WTC11 (cell line): ENCODE measurements at places on chromosomes 7 and 10.

DNA sequence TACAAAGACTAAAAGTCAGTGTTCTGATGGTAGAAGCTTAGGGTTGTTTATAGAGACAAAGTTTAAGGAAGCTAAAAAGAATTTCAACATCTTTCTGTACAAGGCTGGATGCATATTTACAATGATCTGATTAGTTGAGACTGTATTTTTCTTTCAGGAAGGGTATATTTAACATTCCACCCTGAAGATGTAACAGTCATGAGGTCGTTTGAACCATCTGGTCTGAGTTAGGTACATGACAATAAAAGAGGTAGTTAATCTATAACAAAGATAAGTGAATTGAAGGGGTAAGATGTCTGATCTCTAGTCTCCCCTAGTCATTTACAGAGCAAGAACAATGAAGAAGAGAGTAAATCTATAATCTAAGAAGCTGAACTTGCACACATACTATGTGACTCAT lies 821.2 kb downstream of the CNTNAP2 start:
- no peak overlapping the region for H3K4me3 ChIP-seq
- H3K27ac ChIP-seq = no peak overlapping the region
- no peak for DNase-seq

DNA sequence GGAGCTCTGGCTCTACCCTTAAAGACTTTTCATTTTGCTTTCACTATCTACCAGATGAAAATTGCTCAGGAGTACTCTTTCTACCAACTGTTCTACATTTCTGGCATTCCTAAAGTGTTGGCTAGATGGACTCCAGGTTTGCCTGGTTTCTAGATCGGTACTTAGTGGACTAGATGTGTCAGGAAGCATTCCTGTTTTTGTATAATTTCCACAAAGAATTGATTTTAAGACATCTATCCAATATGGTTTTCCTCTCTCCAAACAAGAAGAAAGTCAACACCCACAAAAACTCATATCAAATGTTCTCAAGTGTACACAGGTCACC lies 157.7 kb downstream of the CHRM2 start:
- H3K36me3 ChIP-seq = no peaks in the 10 kb centered on the region
- H3K27me3 ChIP-seq = no peaks in the 10 kb centered on the region
- no peak overlapping the region for H3K4me3 ChIP-seq
- DNase-seq = no peak

DNA sequence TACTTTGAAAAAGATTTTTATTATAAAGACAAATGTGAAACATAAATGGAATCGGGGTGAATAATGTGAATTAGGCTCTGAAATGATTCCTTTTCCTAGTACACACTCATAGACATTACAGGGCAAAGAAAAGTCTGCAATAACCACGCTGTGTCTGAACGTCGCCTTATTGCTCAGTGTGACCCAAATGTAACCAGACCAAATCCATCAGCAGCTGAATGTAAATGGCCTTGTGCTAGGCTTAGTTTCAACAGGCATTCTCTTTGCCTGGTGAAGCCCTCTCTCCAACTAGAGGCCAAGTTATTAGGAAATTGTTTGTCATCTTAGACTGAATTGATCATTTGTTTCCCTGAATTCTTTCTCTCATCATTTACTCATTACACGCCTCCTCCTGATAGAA lies 225.5 kb downstream of the CHCHD3 start:
- H3K4me1 ChIP-seq = peaks cover 22% of the 10 kb centered on the region
- H3K4me3 ChIP-seq = no peak overlapping the region
- DNase-seq = no peak
- 0 out of 2 replicates have a peak overlapping the region, but pooled peaks have one; percentile 41 for H3K27ac ChIP-seq
- H3K36me3 ChIP-seq = no peaks in the 10 kb centered on the region

GRCh38 chr10:10600004-10600403 lies 417.7 kb upstream of the CELF2 start:
- H3K27me3 ChIP-seq = no peaks in the 10 kb centered on the region; the same call in 1 of the 2 replicates
- no peak overlapping the region for H3K27ac ChIP-seq
- H3K4me1 ChIP-seq = no peaks in the 10 kb centered on the region
- no peaks in the 10 kb centered on the region for H3K36me3 ChIP-seq
- no peak for DNase-seq

GRCh38 chr7:36100634-36101033 lies 52.4 kb upstream of the EEPD1 start:
- no peaks in the 10 kb centered on the region; the same call in 1 of the 2 replicates for H3K27me3 ChIP-seq
- DNase-seq = no peak
- H3K36me3 ChIP-seq = no peaks in the 10 kb centered on the region
- H3K4me1 ChIP-seq = no peaks in the 10 kb centered on the region
- no peak overlapping the region for H3K27ac ChIP-seq

- H3K27ac ChIP-seq = no peak overlapping the region; the same call in 1 of the 2 replicates
- peak; percentile 68 for DNase-seq
- H3K27me3 ChIP-seq = peaks cover 28% of the 10 kb centered on the region
- H3K4me3 ChIP-seq = peak overlapping the region; percentile 74
- peaks cover 17% of the 10 kb centered on the region for H3K4me1 ChIP-seq
Observed at GRCh38 chr10:28722065-28722803, 44.9 kb downstream of the BAMBI start.

GRCh38 chr10:119893074-119893473 lies 544 bp downstream of the SEC23IP start:
- DNase-seq = no peak
- H3K27me3 ChIP-seq = peaks cover 5% of the 10 kb centered on the region; the same call in 1 of the 2 replicates
- H3K27ac ChIP-seq = peak overlapping the region; percentile 96; the same call in 1 of the 2 replicates

GRCh38 chr7:36005293-36005692 lies 147.8 kb upstream of the EEPD1 start:
- no peaks in the 10 kb centered on the region; the same call in 1 of the 2 replicates for H3K27me3 ChIP-seq
- H3K4me3 ChIP-seq = no peak overlapping the region
- H3K4me1 ChIP-seq = no peaks in the 10 kb centered on the region

GRCh38 chr7:157271991-157272324 lies 64.8 kb upstream of the DNAJB6 start:
- peaks cover 26% of the 10 kb centered on the region for H3K36me3 ChIP-seq
- peak overlapping the region; percentile 75 for H3K27ac ChIP-seq
- H3K27me3 ChIP-seq = no peaks in the 10 kb centered on the region
- DNase-seq = no peak

DNA sequence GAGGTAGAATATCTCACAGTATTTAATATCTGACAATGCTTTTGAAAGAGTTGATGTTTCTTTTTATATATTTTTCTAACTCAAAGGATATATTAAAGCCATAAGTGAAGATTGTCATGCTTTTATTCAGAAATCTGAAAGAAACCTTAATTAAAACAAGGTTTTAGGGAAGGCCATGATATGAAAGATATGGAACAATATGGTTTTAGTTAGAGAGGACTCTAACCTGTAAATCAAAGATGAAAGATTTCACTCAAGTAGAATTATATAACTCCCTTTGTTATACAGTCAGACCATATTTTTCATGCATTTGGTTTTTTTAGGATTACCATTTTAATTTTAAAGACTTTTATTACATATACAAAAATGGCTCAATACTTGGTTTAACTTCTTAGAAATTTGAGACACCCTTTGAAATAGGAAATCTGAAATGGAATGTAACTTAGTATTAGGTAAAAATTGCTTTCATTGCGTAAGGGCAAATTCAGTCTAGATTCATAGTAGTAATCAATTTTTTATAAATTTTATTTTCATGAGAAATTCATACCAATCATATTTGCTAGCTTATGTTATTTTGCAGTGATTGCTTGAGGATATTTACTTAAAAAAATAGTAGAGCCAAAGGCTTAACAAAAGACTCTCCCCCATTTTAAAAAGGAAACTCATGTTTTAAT lies 119.8 kb downstream of the TWIST1 start:
- no peak for DNase-seq
- no peaks in the 10 kb centered on the region for H3K27me3 ChIP-seq
- H3K36me3 ChIP-seq = no peaks in the 10 kb centered on the region
- H3K27ac ChIP-seq = no peak overlapping the region
- peaks cover 19% of the 10 kb centered on the region for H3K4me1 ChIP-seq
- no peak overlapping the region for H3K4me3 ChIP-seq

DNA sequence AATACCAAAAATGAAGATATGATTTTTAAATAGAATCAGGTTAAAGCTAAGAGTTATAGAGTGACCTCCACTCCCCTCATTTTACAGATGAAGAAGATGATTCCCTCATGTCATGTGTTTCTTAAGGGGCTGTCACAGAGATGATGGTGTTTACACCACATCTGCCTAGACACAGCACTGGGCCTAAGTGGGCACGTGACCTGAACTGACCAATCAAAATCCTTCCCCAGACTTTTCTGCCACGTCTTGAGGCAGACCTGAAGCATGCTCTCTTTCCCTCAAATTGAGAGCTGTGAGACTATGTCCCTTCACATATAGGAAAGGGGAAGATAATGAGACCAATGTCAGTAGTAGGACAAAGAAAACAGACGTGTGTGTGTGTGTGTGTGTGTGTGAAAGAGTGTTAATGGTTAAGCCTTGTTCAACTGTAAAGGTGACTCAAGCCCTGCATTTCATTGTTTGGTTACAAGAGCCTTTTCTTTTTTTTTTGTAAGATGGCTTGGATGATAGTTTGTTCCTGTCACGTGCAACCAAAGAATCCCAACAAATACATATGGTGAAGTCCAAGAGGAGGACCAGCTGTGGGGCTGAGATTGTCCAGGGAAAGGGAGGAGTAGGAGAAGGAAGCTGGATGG lies 172.8 kb upstream of the AOAH start:
- no peak overlapping the region for H3K27ac ChIP-seq
- no peaks in the 10 kb centered on the region for H3K27me3 ChIP-seq
- no peaks in the 10 kb centered on the region for H3K4me1 ChIP-seq
- no peak overlapping the region for H3K4me3 ChIP-seq
- H3K36me3 ChIP-seq = no peaks in the 10 kb centered on the region

- H3K4me1 ChIP-seq = peaks cover 21% of the 10 kb centered on the region
- H3K27me3 ChIP-seq = no peaks in the 10 kb centered on the region
- H3K4me3 ChIP-seq = no peak overlapping the region
- DNase-seq = no peak
Observed at GRCh38 chr7:30470163-30470770, 8.3 kb downstream of the NOD1 start.

DNA sequence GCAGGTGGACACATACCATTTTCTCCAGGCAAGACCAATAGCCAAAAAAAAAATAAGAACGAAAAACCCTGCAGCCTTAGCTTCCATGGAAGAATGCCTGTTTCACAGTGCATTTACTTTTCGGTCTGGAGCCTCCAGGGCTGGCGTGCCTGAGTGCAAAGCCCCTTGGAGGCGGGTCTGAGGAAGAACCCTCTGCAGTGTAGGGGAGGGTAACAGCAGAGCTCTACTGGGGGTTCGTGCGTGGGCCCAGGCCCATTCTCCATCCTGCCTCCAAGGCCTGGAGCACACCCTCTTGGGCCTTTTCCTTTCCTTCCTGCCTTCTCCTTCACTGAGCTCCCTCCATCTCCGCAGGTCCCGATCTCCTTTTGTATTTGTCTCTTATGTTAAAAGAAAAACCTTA lies 172.3 kb upstream of the GLI3 start:
- no peak for DNase-seq
- H3K4me3 ChIP-seq = no peak overlapping the region
- H3K27ac ChIP-seq = no peak overlapping the region

DNA sequence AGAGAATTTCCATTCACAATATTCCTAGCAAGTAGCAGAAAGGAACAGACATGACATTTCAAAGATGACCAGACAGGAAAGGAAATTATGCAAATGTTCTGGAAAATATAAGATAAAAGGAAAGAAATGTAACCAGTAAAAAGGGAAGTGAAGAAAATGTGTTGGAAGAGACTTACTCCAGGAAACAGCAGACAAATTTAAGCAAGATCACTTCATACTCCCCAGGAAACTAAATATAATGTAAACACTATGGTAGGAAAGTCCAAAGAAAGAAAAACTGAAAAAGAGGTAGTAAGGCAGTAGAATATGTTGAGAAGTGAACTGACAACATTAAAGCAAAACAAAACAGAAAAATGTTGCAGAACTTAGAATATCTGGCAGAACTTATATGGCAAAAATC lies 6.4 kb upstream of the ST8SIA6 start:
- peaks cover 20% of the 10 kb centered on the region for H3K4me1 ChIP-seq
- DNase-seq = no peak

DNA sequence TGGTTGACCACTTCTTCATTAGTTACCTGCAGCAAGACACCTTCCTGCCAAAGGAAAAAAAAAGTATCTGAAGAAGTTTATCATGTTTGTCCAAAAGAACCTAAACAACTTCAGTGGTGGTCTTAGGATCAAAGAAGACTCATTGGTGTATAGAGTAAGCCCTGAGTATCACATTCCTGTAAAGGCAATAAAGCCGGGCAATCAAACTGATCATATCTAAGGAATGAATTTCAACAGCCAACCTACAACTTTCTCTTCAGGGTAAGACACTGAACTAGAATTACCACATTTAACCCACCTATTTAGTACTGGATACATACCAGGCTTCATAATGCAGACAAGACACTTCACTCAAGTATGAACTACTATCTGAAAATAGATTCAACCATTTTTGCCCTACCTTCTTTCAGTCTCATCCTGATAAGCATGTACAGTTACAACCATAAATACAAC lies 10.1 kb downstream of the HNRNPA2B1 start:
- peak overlapping the region; percentile 92 for H3K27ac ChIP-seq
- no peak overlapping the region for H3K4me3 ChIP-seq
- no peaks in the 10 kb centered on the region for H3K27me3 ChIP-seq
- peaks cover 68% of the 10 kb centered on the region for H3K36me3 ChIP-seq

DNA sequence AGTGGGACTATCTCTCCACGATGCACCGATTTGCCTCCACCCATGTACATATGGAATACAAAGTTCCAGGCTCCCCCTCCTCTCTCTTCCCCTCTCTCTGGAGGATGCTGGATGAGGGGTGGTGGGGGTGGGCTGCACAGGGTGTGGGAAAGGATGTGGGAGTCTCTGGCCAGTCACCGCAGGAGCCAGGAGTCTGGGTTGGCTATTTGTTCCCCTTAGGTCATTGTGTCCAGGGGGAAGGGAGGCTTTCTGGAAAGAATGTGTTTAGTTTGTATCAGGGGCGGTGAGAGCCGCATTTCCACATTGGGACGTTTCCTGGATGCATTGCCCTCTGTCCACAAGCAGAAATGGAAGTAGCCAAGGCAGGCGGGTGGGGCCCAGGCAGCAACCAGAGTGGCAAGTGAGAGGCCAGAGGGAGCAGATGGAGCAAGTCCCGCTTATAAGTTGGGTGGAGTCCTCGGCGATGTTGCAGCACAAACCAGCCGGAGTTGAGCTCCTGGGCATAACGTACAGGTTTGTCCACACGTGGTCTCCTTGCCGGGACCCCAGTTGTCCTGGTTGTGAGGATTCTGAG lies 63.3 kb downstream of the ZNF777 start:
- H3K36me3 ChIP-seq = no peaks in the 10 kb centered on the region; the same call in 1 of the 2 replicates
- no peaks in the 10 kb centered on the region; the same call in 1 of the 2 replicates for H3K27me3 ChIP-seq
- no peak overlapping the region for H3K27ac ChIP-seq
- DNase-seq = no peak
- peaks cover 9% of the 10 kb centered on the region for H3K4me1 ChIP-seq

- peaks cover 37% of the 10 kb centered on the region for H3K4me1 ChIP-seq
- no peak overlapping the region for H3K4me3 ChIP-seq
- no peak for DNase-seq
- H3K27ac ChIP-seq = no peak overlapping the region
- peaks cover 3% of the 10 kb centered on the region for H3K36me3 ChIP-seq
Observed at GRCh38 chr7:28225576-28225975, 45.0 kb upstream of the JAZF1 start.
